Ammon's horn (tissue), 1 donor: ENCODE measurements at places on chromosomes 6 and 20.

DNA sequence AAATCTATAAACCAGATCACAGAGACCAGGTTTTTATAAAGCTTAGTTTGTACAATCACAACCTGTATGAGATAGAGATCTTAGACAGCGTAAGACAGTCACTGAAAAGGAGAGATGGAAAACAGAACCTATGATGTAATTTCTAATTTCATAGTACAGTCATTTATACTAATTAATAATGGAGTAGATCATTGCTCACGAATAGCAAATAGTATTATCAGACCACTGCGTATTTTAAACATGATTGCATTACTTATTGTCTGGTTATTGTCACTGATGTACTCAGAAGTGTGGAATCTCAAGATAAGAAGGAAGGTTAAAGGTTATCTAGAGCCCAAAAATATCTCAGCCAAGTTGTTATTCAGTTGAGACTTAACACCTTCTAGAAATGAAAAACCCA lies 115.6 kb downstream of the KHDC1L start:
- DNase-seq, result no peak

- DNase-seq, result no peak
Measured at GRCh38 chr6:105384004-105384403, 18.9 kb downstream of the PREP start.

DNA sequence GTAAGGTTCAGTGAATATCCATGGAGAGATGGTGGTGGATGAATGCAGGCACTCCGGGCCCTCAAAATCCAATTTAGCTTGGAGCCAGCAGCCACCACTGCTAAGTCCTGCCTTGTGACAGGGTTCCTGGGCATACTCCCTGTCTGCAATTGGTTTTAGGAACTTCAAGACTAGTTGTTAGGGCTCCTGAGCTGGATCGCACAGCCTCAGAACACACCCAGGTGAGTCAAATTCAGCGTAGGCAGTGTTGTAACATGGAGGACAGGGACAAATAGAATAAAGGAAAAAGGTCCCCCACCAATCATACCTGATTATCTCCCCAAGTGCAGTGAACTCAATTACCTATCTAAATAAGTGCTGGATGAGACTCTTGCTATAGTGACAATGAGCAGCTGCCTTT lies 74.6 kb downstream of the PERP start:
- no peak for DNase-seq

GRCh38 chr6:137571854-137572253 lies 77.7 kb upstream of the OLIG3 start:
- DNase-seq, result no peak

DNA sequence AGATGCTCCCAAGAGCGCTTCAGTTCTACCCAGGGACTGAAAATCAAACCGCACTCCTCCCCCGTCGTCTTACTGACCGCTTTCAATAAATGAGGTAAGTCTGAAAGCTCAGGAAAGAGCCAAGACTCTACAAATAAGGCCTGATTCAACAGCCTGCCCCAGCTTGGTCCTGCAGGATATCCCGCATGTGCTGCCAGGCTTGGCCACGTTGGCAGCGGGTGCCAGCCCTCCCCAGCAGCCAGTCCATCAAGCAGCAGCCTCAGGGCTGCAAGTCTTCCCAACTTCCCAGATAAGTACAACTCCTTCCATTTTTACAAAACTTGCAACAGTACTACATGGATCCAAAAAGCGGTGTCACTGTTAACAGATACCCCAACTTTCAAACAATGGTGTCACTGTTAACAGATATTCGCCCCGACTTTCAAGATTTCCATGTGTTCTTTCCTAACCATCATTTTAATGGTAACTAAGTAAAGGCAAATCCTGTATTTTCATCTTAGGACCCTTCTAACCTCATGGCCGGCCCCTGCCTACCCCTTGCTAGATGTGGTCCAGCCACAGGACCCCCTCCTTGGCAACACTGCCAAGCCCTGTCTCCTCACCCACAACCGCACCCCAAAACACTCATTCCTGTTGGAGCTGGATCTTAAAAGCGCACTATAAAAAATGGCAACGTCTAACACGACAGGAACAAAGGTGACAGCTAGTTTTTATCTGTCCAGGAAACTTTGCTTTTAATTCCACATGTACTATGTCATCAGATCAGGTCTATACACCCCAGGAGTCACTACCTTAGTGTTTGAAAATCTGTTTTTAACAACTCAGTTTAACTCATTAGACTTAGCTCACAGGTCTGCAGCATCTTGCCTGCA lies 28.0 kb downstream of the DIDO1 start:
- peak; percentile 46 for DNase-seq

DNA sequence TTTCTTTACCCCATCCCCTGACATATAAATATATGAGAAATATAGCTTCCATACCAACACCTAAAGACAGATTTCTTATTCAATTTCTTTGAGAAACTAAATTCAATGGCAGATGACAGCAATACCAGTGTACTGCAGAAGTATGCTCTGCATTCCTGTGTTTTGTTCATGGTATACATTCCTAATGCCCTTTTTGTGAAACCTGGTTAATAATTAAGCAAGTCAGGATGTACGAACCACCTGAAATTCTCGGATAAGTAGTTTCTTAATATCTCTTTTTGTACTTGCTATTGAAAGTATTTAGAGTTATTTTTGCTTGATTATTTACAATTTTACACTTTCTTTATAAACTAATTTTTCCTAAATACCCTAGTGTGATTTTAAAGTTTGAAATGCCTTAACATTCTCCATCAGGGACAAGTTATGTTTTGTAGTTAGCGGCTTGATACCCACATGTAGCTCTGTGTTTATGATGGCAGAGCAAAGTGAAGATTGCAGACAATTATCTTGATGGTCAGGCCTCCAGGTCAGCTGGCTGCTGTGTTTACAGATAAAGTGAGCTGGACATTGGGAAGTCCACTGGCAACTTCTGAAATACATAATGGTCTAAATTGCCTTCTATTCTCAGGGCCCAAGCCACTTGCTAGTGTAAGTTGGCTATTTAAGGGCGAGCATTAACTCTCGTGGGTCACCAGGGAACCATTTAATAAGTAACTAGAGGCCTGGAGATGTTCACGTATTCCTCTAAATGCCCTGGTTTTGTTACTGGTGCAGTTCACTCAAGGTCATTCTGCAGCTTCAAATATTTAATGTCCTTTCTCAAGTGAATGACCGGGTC lies 58.2 kb downstream of the PLCB1 start:
- no peak for DNase-seq

GRCh38 chr6:35486005-35486925 lies 10.6 kb downstream of the TEAD3 start:
- DNase-seq, result no peak

DNA sequence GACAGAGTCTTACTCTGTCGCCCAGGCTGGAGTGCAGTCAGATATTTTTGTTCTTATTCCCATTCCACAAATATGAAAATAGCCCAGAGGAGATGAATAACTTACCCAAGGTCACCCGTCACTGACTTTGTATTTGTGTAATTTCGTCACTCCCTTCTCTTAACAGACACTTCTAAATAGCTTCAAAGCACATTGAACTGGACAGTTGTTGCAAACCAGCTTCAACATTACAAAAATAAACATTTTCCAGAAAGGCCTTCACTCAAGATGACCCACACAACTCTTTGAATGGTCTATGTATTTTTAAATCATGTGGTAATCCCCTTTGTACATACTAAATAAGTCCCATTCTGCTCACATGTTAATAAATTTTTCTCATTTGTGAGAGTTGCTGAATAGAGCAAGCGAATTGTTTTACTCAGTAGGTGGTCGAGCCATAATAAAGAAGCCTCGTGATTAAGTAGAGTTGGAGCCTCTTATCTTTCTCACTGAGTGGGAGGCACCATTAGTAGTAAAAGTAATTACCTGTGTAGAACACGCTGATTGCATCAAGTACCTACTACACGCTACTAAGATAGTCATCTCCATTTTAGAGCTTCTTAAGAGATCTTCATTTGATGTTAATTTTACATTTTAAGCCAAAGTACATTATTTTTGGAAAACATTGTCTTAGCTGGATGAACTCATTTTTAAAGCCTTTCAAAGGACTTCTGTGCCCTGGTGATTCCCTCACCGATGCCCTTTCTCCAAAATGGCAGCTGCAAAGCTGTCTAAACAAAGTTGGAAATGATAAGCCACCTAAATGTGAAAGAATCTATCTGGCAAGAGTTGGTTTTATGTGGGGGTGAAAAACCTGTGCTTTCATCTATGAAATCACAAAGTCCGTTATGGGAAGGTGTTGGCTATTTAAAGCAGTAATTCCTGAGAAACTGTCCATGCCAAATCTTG lies 110.0 kb downstream of the TSHZ2 start:
- no peak for DNase-seq

GRCh38 chr20:34305333-34306230 lies 2.4 kb upstream of the AHCY start:
- DNase-seq, result no peak

DNA sequence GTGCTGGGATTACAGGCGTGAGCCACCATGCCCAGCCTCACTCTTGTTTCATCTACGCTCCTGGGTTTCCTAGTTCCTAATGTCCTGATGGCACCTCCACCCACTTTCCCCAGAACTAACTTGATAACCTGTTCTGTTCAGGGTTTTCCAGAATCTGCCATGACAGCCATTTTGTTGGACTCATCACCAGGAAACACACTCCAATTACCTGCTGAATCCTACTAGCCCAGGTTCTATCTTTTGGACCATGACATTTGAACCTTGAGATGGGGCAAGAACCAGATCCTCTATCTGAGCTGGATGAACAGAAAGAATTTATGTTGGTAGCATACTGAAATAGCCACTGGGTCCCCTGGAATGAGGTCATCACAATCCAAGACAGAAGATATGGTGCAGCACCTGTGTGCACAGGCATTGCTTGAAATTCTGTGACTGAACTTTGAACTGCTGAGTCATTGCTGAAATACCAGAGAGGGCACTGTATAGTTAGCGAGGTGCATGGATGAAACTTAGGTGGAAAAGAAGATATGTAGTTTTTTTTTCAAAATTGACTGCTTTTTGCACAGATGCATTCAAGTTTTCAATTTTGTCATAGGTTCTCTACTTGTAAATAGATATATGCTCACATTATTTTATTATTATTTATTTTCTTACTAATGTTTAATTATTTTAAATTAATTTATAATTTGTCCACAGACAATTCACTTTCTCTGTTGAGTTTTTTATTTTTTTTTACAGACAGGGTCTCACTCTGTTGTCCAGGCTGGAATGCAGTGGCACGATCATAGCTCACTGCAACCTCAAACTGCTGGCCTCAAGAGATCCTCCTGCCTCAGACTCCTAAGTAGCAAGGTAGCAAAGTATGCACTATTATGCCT lies 42.8 kb upstream of the TASP1 start:
- no peak for DNase-seq

DNA sequence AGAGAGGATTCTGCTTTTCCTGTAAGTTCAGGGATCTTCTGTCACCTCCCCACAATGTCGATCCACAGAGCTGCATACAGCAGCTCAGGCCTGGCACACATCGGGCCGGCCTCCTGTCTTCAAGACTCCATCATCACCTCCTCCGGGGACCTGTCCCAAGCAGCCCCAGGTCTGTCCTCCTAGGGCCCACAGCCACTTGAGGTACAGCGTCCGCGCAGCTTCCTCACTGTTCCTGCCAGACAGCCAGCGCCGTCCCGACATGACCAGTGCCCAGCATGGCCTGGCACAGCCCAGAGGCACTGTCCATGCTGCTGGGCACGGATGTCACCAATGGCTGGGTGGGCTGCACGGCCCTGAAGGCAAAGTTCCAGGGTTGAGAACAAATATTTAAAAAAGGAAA lies 101.6 kb downstream of the DLL1 start:
- DNase-seq, result no peak

- no peak for DNase-seq
Measured at GRCh38 chr20:15703171-15703911, 869.9 kb downstream of the KIF16B start.

DNA sequence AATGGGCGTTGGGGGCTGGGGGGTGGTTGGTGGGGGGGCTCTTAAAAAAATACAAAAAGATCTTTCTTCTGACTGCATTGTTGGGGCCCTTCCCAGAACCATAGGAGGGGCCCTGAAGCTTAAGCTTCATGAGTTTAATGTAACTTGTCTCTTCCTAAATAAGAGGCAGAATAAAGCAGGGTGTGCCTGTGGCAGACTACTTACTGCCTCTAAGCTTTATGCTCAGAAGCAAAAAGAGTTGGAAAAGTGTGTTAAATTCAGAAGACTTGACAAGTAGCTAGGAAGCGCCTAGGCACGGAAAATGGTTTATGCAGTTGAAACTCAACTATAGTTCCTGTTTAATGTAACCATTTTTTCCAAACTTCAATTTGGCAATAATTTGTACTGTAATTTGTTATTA lies 44.5 kb downstream of the TIAM2 start:
- DNase-seq, result no peak

GRCh38 chr20:63178446-63178820 lies 37.5 kb downstream of the YTHDF1 start:
- DNase-seq, result no peak
